ENCODE measurements at places on chromosomes 1 and 21.
A peak's percentile ranks its signal among the peaks of the same experiment; 100 is the strongest.

DNA sequence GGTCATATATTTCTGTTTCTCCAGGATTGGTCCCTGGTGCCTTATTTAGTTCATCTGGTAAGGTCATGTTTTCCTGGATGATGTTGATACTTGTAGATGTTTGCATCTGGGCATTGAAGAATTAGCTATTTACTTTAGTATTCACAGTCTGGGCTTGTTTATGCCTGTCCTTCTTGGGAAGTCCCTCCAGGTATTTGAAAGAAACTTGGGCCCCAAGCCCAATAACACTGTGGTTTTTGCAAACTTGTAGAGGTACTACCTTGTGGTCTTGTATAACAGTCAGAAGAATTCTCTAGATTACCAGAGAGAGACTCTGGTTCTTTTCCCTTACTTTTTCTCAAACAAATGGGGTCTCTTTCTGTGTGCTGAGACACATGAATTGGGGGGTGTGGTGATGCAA, 251.4 kb upstream of the B3GALT2 start:
- DNase-seq = no peak

DNA sequence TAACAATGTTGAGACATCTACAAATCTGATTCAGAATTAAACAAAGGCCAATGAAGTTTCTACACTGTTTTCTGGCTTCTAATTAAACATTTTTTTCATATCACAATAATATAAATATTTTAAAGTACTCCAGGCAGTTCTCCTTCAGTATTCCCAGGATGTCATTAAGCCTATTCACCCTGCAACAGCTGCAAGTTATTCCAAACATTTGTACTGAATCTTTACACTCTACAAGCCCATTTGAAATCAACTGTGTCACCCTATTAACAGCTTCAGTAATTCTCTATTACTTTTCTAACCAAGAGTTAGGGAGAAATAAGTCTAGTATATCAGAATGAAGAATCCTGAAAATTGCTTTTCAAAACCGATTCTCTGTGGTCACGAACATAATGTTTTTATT, 124.6 kb downstream of the OLFML2B start:
- DNase-seq = no peak

- DNase-seq = no peak
These were observed 259.2 kb downstream of the GREM2 start for GRCh38 chr1:240352769-240353168.

DNA sequence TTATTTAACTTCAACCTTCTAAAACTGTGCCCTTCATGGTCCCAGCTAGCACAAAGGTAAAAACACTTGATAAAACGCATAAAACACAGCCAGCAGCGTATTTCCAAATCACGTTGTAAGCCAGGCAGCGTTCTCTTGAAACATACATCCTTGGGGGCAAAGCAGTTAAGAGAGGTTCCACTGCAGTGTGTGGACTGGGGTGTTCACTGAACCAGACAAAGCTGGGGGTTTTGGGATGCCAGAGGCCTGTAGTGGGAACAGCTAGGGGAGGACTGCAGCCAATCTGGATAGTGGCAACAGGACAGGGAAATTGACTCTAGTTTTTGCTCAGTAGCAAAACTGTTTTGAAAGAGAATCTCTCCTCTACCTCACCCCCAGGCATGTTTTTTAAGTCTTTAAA, 21.5 kb upstream of the ATP5PO start:
- DNase-seq = no peak

- DNase-seq = no peak
These were observed 232.0 kb upstream of the KCNK2 start for GRCh38 chr1:214850432-214851050.

GRCh38 chr1:31576201-31576669, at the start of gene TINAGL1:
TSS of gene TINAGL1 (plus strand) at chr1:31576515. CDS start at chr1:31577149, 634 bp downstream.
- no peak for DNase-seq

- no peak for DNase-seq
These were observed 7.5 kb upstream of the LORICRIN start for GRCh38 chr1:153251988-153252387.

- DNase-seq = no peak
These were observed 218.3 kb downstream of the LRRIQ3 start for GRCh38 chr1:73979684-73980083.

GRCh38 chr1:156590326-156591180, 1.0 kb upstream of the NAXE start:
- no peak for DNase-seq

DNA sequence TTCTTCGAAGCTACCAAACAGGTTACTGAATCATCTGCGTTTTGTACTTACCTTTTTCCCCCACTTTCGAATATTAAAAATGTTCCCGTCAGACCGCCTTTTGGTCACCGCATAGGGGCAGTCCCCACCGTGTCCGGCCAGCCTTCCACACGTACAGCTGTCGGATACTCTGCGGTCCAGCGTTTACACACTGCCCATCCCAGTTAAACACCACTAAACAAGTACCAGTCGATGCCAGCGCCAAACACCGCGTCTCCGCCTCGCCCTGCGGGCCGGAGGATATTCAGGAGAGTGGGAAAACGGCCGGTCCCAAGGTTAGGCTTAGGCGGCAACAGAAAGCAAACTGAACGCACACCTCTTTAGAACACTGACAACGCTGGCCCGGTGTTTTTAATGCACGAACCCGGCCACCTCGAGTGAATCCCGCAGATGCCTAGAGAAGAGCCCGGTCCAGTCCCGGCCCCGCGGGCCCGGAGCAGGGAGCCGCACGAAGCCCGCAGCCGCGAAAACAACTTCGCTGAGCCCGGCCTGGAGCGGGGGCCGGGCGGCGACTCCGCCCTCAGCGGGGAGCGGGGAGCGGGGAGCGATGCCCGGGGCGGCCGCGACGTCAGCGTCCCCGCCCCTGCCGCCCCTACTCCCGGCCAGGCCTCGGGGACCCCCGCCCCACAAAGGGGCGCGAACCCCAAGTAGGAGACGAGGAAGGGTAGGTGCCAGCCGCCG, 730 bp upstream of the PHF13 start:
- no peak for DNase-seq

DNA sequence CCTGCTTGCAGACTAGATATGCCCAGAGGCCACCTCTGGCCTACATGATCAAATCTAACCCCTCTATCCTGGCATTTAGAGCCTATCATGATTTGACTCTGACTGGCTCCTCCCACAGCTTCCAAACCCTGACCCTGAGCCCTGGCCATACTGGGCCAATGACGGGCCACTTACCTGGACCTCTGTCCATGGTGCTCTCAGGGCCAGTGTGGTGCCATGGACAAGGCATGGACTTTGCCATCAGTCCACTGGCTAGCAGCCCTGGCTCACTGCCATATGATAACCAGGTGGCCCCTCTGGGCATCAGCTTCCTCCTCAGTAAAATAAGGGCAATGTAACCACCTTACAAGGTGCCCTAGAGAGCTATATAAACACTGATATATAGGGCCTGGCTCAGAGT, 713.4 kb downstream of the PTPRU start:
- DNase-seq = no peak

- no peak for DNase-seq
These were observed 2.8 kb downstream of the KCNN3 start for GRCh38 chr1:154867064-154867825.

GRCh38 chr1:76430531-76430930, 356.0 kb downstream of the ST6GALNAC3 start:
- no peak for DNase-seq

GRCh38 chr1:16677552-16678431, 11.0 kb upstream of the RNU1-3 start:
- DNase-seq = peak; percentile 73

GRCh38 chr1:150791585-150791984, 16.5 kb downstream of the CTSK start:
- DNase-seq = no peak

DNA sequence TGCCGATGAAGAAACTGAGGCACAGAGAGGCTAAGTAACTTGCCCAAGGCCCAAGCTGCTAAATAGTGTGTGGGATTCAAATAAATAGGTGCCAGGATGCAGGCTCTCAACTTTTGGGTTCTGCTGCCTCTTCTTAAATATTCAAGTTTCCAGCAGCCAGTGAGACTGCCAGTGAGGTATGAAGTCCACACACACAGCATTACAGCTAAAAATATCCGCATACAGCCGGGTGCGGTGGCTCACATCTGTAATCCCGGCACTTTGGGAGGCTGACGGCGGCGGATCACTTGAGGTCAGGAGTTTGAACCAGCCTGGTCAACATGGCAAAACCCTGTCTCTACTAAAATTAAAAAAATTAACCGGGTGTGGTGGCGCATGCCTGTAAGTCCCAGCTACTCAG, 78.4 kb upstream of the DIRAS3 start:
- no peak for DNase-seq

GRCh38 chr1:51297401-51298321, 32.7 kb downstream of the TTC39A start:
- no peak for DNase-seq

GRCh38 chr1:214902636-214903320, 179.8 kb upstream of the KCNK2 start:
- DNase-seq = no peak

DNA sequence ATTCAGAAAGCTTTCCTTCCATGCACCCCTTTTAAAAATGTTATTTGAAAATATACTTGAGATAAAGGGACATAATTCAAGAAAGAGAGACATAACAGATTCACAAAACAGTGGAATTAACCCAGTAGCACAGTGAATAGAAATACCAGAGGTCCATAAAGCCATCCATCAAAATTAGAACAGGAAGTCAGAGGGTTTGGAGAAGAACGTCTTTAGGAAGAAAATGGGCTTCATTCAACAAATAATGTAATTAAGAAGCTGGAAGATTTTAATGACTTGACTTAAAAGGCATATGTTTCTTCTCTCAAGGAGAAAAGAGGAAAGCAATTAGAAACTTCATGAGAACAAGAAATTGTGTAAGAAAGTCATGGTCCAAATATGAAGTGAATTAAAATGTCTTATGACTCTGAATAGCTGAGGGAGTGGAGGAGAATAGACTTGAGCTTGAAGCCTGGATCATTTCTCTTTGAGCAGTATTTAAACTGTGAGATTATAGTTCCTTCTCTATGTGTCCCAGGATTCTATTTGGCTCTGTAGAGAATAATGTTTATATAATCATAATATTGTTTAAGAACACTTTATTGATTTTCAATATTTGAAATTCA, 7.9 kb upstream of the HCRTR1 start:
- no peak for DNase-seq

- no peak for DNase-seq
These were observed 4.5 kb downstream of the SH3GLB1 start for GRCh38 chr1:86708920-86709319.

GRCh38 chr1:93661829-93662474, 19.7 kb downstream of the BCAR3 start:
- DNase-seq = no peak

GRCh38 chr21:45323487-45324311, 36.0 kb upstream of the POFUT2 start:
- no peak for DNase-seq

DNA sequence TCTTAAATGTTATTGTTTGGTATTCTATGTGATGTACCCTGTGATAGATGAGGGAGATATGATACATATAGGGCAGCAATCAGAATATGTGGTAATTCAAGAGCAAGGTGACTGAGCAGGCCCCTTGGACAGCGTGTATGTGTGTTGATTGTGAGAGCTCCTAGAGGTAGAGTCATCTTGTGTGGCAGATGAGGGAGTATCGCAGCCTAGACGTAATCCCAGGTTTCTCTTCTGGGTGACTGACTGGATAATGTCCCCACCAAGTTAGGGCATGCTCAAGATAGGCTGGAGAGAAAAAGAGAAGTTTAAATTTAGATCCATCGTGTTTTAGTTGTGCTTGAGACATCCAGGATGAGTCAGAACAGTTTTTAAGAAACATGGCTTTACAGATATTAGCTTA, 185.3 kb downstream of the ZP4 start:
- DNase-seq = no peak

- no peak for DNase-seq
These were observed 546 bp downstream of the SKI start for GRCh38 chr1:2228694-2229036.

GRCh38 chr1:105684714-105685113, 1371.8 kb upstream of the PRMT6 start:
- DNase-seq = no peak

DNA sequence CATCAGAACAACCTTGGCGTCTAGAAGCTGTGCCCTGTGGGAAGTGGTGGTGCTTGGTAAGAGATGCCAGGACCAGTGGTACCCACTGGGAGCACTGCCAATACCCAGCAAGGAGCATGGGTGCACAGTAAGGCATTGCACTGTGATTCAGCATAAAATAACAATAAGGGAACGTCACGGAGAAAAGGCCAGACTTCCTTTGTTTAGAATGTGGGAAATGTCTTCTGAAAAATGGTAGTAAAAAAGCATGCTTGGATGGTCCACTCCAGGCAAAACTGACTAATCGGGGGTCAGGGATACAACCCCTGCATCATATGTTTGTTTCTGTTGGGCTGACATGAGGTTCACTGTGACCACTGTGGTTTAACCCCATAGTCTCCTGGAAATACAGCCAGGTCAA, 14.7 kb downstream of the METTL18 start:
- no peak for DNase-seq

DNA sequence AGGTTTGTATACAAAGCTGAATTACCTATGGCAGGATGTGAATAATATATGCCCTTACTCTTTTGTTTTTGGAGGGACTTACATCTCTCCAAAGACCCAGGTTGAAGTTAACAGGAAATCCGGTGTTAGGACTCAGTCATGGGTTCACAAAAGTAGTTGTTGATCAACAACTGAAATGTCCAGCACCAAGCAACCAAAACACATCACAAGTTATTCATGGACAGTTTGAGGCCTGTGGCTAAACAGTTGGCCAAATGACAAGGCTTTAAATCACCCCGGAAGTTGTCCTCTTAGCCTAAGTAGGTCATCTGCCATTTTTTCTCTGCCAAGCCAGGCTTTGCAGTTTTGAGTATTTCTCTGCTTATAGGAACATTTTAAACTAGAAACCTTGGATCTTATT, 89.9 kb downstream of the CD247 start:
- no peak for DNase-seq

- no peak for DNase-seq
These were observed 60.9 kb upstream of the PODN start for GRCh38 chr1:53001128-53001527.

GRCh38 chr21:34192646-34193285, 119.4 kb downstream of the MRPS6 start:
- DNase-seq = peak; percentile 16

GRCh38 chr1:67053535-67053784, 488 bp downstream of the SLC35D1 start:
- no peak for DNase-seq

DNA sequence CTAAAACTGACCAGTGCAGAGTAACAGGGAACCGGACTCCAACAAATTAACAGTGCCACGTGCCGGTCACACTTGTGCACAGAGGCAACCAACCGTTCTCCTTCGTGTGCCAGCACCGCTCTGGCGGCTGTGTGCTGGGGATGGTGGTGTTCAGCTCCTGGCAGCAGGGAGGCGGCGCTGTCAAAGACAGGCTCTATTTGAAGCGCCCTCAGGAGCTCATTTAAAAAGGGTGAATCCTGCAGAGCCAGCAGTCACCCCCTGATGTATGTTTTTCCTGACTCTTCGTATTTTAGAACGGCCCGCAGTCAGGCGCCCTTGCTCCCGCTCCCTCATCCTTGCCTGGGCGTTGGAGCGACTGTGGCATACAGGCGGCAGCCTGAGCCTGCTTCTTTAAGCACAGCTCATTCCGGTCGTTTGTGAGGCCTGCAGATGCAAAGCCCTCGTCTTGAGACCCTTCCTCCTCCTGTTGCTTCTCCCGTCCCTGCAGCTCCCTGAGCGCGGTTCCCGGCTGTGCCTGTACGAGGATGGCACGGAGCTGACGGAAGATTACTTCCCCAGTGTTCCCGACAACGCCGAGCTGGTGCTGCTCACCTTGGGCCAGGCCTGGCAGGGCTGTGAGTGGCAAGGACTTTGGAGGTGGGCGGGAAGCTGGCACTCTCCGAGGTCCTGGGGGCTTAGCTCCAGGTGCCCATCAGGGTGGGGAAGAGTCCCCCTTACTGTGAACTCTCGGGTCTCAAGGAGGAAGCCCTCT, 1.1 kb downstream of the DFFB start:
- DNase-seq = peak; percentile 15

All from stimulated activated naive CD8-positive, alpha-beta T cell treated with anti-CD3 and anti-CD28 coated beads, Interleukin-15, Interleukin-2, amounts not matched to agents 100 U/mL and 50 U/mL, for 24 hours (primary cell).